Peyer's patch (tissue), 4 donors: ENCODE measurements at places on chromosomes 5 and 9. TPM values are rescaled to one million over a fixed set of nuclear protein-coding genes. Genes with fewer than 3 reads are reported as not detected.

GRXCR2 gene
- total RNA-seq = not detected

CFAP77 gene
- not detected for total RNA-seq

PCDHB6 gene
- not detected for total RNA-seq

DNA sequence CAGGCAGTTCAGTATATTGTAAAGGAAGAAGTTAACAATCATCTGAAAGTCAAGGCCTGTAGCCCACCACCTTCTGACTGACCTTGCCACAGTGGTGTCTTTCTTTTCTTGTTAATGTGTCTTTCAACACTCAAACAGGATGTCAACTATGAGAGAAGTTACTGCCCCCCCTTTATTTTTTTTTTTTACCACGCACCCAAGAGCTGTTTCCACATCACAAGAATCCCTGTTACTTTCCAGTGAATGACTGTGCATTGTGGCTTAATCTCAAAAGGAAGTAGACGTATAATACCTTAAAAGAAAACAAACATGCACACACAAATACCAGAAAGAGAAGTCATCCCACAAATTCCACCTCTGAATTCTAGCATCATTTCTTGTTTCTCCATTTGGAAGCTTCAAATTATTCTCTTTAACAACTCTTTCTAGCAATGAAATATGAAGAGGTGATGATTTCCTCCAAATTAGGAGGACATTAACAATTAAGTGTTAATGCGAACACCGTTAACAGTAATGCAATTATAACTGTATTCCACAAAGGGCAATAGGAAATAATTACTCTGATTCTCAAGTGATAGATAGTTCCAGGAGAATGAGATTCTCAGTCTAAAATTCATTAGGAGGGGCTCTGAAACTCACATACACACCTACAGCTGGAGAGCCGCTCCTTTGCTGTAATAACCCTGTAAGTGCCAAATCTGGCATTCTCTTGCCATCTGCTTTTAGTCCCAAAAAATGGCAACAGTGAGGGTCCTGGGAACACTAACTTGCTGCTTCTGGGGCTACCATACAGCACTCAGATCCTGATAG is 201.0 kb downstream of the EFNA5 start:
- no peaks in the 10 kb centered on the region for H3K36me3 ChIP-seq
- no peak for DNase-seq
- H3K4me3 ChIP-seq = no peak overlapping the region
- H3K27ac ChIP-seq = no peak overlapping the region
- H3K27me3 ChIP-seq = no peaks in the 10 kb centered on the region
- no peaks in the 10 kb centered on the region for H3K4me1 ChIP-seq

GRCh38 chr5:15452781-15453180 is 47.2 kb upstream of the FBXL7 start:
- DNase-seq = no peak
- H3K36me3 ChIP-seq = no peaks in the 10 kb centered on the region
- no peak overlapping the region for H3K4me3 ChIP-seq
- H3K4me1 ChIP-seq = no peaks in the 10 kb centered on the region

DNA sequence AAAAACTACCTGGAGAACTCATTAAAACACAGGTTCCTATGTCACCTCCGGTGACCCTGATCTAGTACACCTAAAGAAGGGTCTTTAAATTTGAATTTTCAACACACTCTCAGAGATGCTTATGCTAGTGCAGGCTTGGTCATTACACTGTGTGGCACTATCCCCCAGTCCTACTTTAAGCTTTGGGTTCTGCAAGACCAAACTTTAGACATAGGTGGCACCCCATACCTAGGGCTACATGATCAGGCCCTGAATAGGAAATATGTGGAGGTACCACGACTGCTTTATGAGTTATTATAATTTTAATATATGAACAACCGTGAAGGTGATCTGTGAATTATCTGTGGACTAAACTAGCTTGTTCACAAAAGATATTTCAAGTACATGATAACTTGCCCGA is 201.3 kb upstream of the OR13F1 start:
- no peaks in the 10 kb centered on the region for H3K27me3 ChIP-seq
- DNase-seq = no peak
- no peak overlapping the region for H3K27ac ChIP-seq
- no peaks in the 10 kb centered on the region for H3K4me1 ChIP-seq
- H3K4me3 ChIP-seq = no peak overlapping the region

DNA sequence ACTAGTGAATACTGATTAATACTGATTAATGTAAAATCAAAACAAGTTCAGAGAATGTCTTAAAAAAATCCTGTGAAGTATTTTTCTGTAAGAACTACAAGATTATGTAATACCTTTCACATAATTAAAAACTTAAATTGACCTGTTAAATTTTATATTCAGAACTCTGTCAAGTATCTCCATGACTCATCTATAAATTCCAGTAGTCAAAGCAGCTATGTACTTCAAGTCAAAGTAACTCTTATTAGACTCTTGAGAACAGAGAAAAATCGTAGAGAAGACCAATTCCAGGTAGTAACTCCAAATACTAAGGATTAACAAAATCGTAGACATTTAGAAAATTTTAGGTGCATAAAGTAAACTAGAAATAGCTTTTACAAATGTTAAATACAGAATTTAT is 77.1 kb downstream of the HOMER1 start:
- H3K27me3 ChIP-seq = no peaks in the 10 kb centered on the region
- H3K27ac ChIP-seq = no peak overlapping the region
- H3K4me3 ChIP-seq = no peak overlapping the region
- no peaks in the 10 kb centered on the region for H3K4me1 ChIP-seq
- no peaks in the 10 kb centered on the region for H3K36me3 ChIP-seq
- no peak for DNase-seq

DNA sequence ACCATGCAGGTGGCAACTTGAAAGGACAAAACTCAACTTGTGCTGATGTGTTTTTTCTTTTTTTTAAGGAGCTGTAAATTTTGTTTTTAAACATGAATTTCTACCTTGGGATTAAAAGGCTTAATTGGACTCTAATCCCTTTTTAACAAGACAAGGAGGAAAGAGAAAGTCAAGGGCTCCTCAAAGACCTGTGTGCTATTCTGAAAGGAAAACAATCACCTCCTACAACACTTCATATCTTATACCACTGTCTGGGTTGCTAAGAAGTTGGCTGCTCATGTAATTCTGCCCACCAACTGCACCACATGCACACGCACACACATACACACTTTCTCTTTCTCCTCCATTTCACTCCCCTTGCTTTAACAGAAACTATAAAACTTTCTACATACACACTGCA is 78.6 kb downstream of the SH3RF2 start:
- H3K36me3 ChIP-seq = peaks cover 21% of the 10 kb centered on the region
- no peaks in the 10 kb centered on the region for H3K4me1 ChIP-seq
- no peak for DNase-seq
- no peak overlapping the region for H3K4me3 ChIP-seq
- H3K27ac ChIP-seq = no peak overlapping the region
- no peaks in the 10 kb centered on the region for H3K27me3 ChIP-seq

DNA sequence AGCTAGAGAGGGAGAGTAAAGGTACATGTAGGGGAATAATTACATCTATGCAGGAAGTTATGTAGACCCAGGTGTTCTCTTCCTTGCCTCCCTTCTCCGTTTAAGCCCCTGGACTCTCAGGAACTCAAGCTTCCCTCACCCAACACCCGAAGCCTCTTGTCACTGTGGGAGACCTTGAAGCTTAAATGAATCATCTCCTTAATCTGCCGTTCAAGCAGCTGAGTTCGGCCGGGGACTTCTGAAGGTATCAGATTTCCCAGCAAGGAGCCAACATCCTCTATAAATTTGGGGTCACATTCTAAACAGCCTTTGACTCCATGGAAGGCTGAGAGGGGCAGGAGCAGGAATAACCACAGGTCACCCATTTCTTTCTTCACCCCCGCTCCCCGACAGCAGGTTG is 412 bp downstream of the IZUMO3 start:
- no peak overlapping the region for H3K27ac ChIP-seq
- no peaks in the 10 kb centered on the region for H3K4me1 ChIP-seq
